ENCODE measurements at places on chromosomes 3 and 15.

DNA sequence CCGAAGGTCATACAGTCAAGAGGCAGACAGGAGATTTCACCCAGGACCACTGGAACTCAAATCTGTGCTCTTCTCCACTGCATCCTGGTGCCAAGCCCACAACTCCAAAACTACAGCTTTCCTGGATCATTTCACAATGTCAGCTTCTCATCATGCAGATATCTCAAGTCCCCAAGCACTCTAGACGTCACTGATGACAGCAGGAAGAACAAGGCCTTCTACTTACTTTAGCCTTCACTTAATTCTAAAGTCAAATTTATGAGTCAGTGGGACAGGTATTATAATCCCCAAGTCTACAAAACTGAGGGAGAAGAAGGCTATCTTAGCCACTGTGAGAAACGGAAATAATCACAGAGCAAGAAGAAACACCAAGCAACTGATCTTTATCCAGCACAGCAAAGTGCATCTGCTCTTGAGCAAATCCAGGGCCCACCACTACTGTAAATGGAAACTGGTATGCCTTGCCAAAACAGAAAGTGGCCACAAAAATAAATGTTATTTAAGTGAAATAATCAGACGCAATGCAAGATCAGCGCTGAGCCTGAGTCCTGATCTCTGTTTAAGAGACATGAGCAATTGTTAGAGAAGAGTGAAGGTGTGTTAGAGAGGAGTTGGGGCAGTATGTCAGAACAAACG is 928 bp downstream of the RAD18 start:
- H3K27me3 ChIP-seq = no peaks in the 10 kb centered on the region
- no peaks in the 10 kb centered on the region for H3K36me3 ChIP-seq
- peak overlapping the region; percentile 85 for H3K4me3 ChIP-seq
- no peaks in the 10 kb centered on the region for H3K4me1 ChIP-seq
- no peak for DNase-seq

DNA sequence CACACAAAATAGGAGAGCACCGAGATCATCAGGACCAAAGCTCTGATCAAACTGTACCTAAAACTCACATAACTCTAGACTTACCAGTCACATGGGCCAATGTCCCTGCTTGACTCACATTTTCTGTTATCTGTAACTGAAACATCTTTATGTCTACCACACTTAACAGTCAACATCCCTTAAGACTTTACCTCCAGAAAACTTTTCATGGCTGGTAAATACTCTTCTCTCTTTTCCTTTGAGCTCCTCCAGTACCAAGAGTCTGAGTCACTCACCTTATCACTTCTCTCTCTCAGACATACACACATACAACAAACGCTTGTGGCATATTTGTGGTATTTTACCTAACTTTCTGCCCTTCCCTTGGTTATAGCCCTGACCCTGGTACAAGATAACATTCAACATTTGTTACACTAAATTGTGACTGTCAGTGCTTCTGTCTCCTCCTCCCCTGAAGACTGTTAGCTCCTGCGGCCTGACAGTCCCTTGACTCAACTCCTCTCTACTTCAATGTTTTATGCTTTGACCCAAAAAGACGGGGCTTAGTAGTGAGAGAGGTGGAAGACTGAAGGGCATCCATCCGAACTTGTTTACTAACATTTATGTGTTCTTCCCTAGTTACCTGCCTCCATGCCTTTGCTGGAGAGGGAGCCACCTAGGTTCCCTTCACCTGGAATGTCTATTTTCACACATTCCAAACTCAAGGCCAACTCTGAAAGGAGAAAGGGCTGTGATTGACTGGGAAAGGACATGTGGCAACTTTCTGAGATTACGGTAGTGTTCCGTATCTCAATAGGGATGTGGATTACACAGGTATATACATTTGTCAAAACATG is 3.7 kb upstream of the EFHB start:
- no peaks in the 10 kb centered on the region for H3K4me1 ChIP-seq
- DNase-seq = no peak
- no peak overlapping the region for H3K27ac ChIP-seq
- no peaks in the 10 kb centered on the region for H3K27me3 ChIP-seq

- no peak for DNase-seq
- no peak overlapping the region for H3K4me3 ChIP-seq
- no peaks in the 10 kb centered on the region for H3K36me3 ChIP-seq
- no peak overlapping the region for H3K27ac ChIP-seq
Measured at GRCh38 chr3:69300296-69300695, 85.6 kb downstream of the FRMD4B start.

GRCh38 chr3:125175295-125176078 is 37.1 kb downstream of the SLC12A8 start:
- H3K27ac ChIP-seq = no peak overlapping the region
- H3K36me3 ChIP-seq = no peaks in the 10 kb centered on the region
- H3K4me3 ChIP-seq = no peak overlapping the region

- H3K4me3 ChIP-seq = no peak overlapping the region
- DNase-seq = no peak
- H3K27me3 ChIP-seq = no peaks in the 10 kb centered on the region
- no peak overlapping the region for H3K27ac ChIP-seq
- peaks cover 19% of the 10 kb centered on the region for H3K36me3 ChIP-seq
- H3K4me1 ChIP-seq = peaks cover 16% of the 10 kb centered on the region
Measured at GRCh38 chr15:63073497-63074172, 31.1 kb downstream of the TPM1 start.

GRCh38 chr3:65138556-65138955 is 450.8 kb upstream of the ADAMTS9 start:
- H3K4me3 ChIP-seq = no peak overlapping the region
- no peaks in the 10 kb centered on the region for H3K36me3 ChIP-seq
- no peak for DNase-seq
- no peaks in the 10 kb centered on the region for H3K4me1 ChIP-seq
- no peak overlapping the region for H3K27ac ChIP-seq

DNA sequence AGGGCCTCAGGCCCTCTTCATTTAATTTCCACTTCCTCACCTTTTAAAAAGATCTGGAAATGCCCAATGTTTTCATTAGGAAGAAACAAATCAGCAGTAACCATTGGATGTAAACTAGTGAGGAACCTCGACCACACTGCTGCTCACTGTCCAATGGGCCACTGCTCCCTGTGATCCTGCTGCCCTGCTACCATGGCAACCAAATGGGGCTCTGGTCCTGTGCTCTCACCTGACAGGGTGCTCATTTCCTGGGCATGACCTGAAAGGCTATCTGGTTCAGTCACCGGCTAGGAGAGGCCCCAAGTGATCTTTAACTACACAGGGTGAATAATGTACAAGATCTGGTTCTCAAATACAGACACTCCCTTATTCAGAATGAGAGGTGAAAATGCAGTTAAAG is 54.6 kb downstream of the ARHGEF3 start:
- peaks cover 16% of the 10 kb centered on the region for H3K4me1 ChIP-seq
- DNase-seq = no peak
- H3K36me3 ChIP-seq = peaks cover 33% of the 10 kb centered on the region
- H3K4me3 ChIP-seq = no peak overlapping the region

GRCh38 chr3:146217324-146217723 is 33.6 kb downstream of the PLSCR4 start:
- H3K27me3 ChIP-seq = no peaks in the 10 kb centered on the region
- H3K36me3 ChIP-seq = no peaks in the 10 kb centered on the region
- peaks cover 17% of the 10 kb centered on the region for H3K4me1 ChIP-seq
- DNase-seq = no peak
- no peak overlapping the region for H3K27ac ChIP-seq

DNA sequence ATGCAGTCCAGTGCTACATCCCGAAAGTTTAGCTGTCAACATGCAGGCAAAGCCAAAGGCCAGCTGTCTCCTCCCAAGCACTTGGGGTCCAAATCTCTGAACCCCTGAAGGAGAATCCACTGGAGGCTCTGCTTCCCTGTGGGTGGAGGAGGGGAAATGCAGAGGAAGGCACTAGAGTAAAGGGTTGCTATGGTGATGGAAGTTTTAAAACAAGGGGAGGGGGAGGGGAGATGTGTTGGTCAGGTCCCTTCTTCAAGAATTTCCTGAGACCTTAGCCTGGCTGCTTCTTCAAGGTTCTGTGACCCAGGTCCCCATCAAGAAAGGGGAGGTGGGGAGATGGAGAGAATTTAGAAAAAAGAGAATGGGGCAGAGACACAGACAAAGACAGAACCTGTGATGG is 2.3 kb downstream of the CAMKV start:
- H3K4me3 ChIP-seq = no peak overlapping the region
- no peak for DNase-seq
- H3K36me3 ChIP-seq = no peaks in the 10 kb centered on the region
- H3K4me1 ChIP-seq = no peaks in the 10 kb centered on the region

- peaks cover 57% of the 10 kb centered on the region for H3K4me1 ChIP-seq
- H3K27ac ChIP-seq = peak overlapping the region; percentile 52
- DNase-seq = no peak
- no peaks in the 10 kb centered on the region for H3K36me3 ChIP-seq
- no peak overlapping the region for H3K4me3 ChIP-seq
Measured at GRCh38 chr15:35673093-35673684, 127.2 kb upstream of the DPH6 start.

GRCh38 chr3:167930453-167930852 is 165.3 kb downstream of the GOLIM4 start:
- no peaks in the 10 kb centered on the region for H3K36me3 ChIP-seq
- no peak overlapping the region for H3K27ac ChIP-seq
- DNase-seq = no peak
- H3K4me1 ChIP-seq = no peaks in the 10 kb centered on the region
- H3K27me3 ChIP-seq = no peaks in the 10 kb centered on the region

DNA sequence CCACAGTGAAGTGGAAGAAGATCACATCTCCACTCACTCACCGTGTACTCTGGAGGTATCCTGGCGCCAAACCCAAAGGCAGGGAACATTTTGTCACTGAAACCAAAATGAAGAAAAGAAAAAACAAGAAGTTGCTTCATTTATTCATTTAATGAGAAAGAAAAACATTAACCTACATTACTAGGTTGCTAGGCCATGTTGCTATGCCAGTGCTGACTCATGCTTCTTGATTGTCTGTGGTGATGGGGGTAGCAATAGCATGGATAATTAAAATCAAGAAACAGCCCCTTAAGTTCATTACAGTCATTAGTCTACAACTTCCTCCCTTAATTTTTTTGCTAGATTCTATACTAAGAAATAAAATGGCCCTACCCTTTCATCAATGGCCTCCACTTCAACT is 52.7 kb upstream of the MRPL3 start:
- DNase-seq = no peak
- H3K27ac ChIP-seq = no peak overlapping the region
- H3K4me1 ChIP-seq = no peaks in the 10 kb centered on the region
- H3K4me3 ChIP-seq = no peak overlapping the region

GRCh38 chr3:127723011-127723567 is 50.3 kb downstream of the ABTB1 start:
- no peaks in the 10 kb centered on the region for H3K27me3 ChIP-seq
- H3K27ac ChIP-seq = peak overlapping the region; percentile 70
- peaks cover 37% of the 10 kb centered on the region for H3K4me1 ChIP-seq
- DNase-seq = no peak
- no peak overlapping the region for H3K4me3 ChIP-seq

GRCh38 chr15:96948981-96949380 is 618.5 kb downstream of the NR2F2 start:
- no peak overlapping the region for H3K27ac ChIP-seq
- H3K4me3 ChIP-seq = no peak overlapping the region
- no peak for DNase-seq
- no peaks in the 10 kb centered on the region for H3K4me1 ChIP-seq
- H3K27me3 ChIP-seq = no peaks in the 10 kb centered on the region

DNA sequence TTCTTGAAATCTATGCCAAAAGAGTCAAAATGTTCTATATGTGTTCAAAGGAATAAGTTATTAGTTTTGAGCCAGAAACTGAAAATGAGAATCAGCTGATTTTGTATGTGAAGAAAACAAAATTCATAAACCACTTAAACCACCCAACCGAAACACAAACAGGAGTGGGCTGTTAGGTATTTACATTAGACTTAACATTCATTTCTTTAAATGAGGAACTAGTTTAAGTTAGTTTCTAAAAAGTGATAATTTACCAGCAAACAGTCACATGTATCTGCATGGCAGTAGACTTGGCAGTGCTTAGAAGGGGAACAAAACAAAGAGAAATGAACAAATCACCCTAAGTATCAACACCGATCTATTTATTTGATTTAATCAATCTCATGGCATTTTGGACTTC is 128.0 kb downstream of the GMNC start:
- H3K27me3 ChIP-seq = no peaks in the 10 kb centered on the region
- H3K36me3 ChIP-seq = no peaks in the 10 kb centered on the region
- no peaks in the 10 kb centered on the region for H3K4me1 ChIP-seq
- no peak overlapping the region for H3K27ac ChIP-seq
- DNase-seq = no peak

GRCh38 chr3:118785415-118785814 is 249.2 kb downstream of the IGSF11 start:
- no peak overlapping the region for H3K27ac ChIP-seq
- H3K4me1 ChIP-seq = peaks cover 5% of the 10 kb centered on the region
- H3K4me3 ChIP-seq = no peak overlapping the region
- no peak for DNase-seq
- H3K36me3 ChIP-seq = no peaks in the 10 kb centered on the region
- no peaks in the 10 kb centered on the region for H3K27me3 ChIP-seq

- H3K27ac ChIP-seq = no peak overlapping the region
- DNase-seq = no peak
- peaks cover 5% of the 10 kb centered on the region for H3K27me3 ChIP-seq
- no peak overlapping the region for H3K4me3 ChIP-seq
- H3K36me3 ChIP-seq = no peaks in the 10 kb centered on the region
Measured at GRCh38 chr3:125213364-125213755, 812 bp upstream of the SLC12A8 start.

DNA sequence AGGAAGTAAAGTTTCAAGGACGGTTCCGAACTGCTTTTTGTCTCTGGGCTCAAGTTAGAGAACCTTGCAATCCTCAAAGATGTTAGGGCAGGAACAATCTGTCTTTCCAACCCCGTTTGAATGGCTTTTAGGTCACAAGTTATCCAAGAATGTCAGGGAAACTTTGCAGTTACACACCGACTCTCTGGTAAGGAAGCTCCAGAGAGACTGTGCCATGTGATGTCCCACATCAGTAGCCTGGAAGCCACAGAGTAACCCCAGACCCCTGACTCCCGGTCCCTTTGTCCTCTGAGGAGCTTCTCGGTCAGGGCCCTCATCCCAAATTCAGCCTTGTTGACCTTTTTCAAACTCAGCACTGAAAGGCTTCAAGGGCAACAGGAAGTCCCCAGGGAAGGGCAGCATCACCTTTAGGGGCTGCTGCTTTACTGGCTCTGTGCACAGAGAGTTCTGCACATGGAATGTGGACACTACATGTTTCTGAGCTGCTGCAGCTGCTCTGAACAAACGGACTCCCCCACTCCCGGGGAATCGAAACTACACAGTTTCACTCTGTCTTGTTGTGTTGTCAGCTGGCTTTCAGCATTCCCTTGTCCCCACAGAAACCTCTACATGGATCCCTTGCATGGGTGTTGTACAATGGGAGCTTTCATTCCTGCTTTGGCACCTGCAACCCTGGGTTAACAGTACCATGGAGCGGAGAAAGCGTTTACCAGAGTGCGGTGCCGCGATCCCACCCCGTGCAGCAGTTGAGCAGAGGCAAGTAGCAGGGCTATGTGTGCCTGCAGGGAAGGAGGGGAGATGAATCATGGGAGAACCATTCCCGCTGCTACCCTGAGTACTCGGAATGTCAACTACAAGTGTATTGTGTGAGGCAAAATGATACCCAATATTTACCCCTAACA is 408.2 kb upstream of the THBS1 start:
- H3K4me1 ChIP-seq = peaks cover 19% of the 10 kb centered on the region
- H3K4me3 ChIP-seq = no peak overlapping the region
- H3K36me3 ChIP-seq = no peaks in the 10 kb centered on the region
- no peak for DNase-seq

Data from right atrium auricular region (tissue), 2 donors.